Osteoblast (primary cell): ENCODE measurements at places on chromosomes 5 and 9.

DNA sequence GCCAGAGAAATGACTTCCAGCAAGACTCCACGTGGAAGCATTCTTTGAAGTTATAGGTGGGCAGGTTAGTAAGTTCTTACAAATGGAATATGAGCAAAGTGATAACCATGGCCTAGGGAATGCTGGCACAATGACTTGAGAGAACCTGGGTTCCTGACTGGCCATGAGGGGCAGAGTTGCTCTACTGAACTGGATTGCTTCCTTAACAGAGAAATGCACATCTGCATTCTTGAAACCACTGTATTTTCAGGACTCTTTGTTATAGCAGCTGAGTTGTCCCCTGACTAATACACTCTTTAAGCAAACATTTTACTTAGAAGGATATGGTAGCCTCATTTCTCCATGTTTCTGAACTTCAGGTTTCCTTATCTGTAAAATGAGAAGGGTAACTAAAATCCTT lies 108.3 kb upstream of the GNA14 start:
- no peak for DNase-seq

GRCh38 chr5:157529002-157529401 lies 46.6 kb downstream of the ADAM19 start:
- no peak for DNase-seq

DNA sequence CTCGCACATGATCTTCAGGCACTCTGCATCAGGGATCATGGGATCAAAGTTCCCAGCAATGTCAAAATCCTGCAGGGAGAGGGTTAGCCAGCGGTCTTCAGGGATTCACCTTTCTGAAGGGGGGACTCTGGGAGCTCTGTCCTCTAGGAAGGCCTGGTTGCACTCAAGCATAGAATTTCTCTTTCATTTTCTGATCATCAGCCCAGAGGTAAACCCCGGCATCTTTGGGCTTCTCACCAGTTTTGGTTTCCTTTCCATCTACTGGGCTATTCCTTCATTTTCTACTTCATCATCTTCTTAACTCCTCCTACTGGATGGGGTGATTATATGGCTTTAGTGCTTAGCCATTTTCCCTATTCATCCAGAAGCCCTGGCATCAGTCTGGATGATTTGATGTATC lies 4.6 kb upstream of the DND1 start:
- DNase-seq = no peak

DNA sequence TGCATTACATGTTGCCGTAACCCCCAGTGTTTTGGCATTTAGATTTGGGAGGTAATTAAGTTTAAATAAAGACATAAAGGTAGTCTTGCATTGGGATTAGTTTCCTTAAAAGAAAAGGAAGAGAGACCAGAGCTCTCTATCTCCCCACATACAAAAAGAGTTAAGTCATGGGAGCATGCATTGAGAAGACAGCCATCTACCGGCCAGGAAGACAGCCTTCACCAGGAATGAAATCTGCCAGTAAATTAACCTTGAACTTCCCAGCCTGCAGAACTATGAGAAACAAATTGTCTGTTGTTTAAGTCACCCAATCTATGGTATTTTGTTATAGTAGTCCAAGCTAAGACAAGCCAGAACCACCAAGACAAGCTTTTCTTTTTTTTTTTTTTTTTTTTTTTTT lies 567.0 kb upstream of the CDH18 start:
- no peak for DNase-seq

GRCh38 chr9:93205045-93205768 lies 21.3 kb downstream of the WNK2 start:
- peak; percentile 97 for DNase-seq

- no peak for DNase-seq
These were observed 228.9 kb downstream of the SH3GL2 start for GRCh38 chr9:17807613-17808282.

DNA sequence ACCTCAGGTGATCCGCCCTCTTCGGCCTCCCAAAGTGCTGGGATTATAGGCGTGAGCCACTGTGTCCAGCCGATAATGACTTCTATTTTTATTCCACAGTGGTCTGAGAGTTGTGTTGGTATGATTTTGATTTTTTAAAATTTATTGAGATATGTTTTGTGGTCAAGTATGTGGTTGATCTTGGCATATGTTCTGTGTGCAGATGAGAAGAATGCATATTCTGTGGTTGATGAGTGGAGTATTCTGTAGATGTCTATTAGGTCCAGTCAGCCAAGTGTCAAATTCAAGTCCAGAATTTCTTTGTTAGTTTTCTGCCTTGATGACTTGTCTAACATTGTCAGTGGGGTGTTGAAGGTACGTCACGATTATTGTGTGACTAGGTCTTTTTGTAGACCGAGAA lies 338.2 kb upstream of the TARS1 start:
- no peak for DNase-seq

GRCh38 chr5:80125962-80126480 lies 90.9 kb downstream of the THBS4 start:
- DNase-seq = peak; percentile 78

- DNase-seq = peak; percentile 97
These were observed 55.6 kb upstream of the COL5A1 start for GRCh38 chr9:134585746-134586706.

DNA sequence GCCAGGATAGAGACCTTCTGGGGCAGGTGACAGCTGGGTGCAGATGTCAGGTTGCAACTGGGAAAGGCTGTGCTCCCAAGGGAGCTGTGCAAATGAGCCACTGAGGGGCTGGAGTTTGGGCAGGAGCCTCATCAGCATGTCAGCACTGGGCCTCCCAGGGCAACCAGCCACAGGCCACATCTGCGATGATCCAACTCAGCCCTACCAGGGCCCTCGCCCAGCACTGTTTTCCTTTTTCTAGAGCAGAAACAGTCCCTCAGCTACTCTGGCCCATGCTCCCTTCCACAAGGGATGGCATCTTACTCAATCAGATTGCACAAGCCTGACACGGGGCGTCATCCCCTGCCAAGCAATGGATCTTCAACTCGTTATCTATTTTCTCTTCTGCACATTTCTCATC lies 24.8 kb downstream of the NIPAL4 start:
- peak; percentile 69 for DNase-seq

DNA sequence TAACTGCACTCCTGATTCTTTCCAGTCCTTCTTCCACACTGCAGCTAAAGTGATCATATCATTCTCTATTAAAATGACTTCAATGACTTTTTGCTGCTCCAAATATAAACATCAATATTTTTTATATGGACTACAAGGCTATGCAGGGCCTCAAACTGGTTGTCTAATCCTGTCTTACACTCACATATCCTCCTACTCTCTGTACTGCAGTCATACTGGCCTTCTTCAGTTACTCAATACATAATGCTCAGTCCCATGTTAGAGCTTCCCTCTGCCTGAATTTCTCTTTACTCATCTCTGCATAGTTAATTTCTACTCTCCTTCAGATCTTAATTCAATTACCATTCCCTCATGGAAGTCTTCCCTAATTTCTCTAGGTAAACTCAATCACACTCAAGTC lies 3.4 kb downstream of the MEIKIN start:
- DNase-seq = peak; percentile 60

- DNase-seq = no peak
These were observed 17.5 kb downstream of the VLDLR start for GRCh38 chr9:2638871-2639673.

GRCh38 chr5:3344671-3345070 lies 251.0 kb upstream of the IRX1 start:
- no peak for DNase-seq

GRCh38 chr9:116149844-116150243 lies 3.7 kb upstream of the PAPPA start:
- peak; percentile 89 for DNase-seq

GRCh38 chr5:131214609-131215227 lies 44.0 kb downstream of the LYRM7 start:
- peak; percentile 17 for DNase-seq

GRCh38 chr5:135221696-135222095 lies 177.3 kb downstream of the MACROH2A1 start:
- DNase-seq = peak; percentile 68

- peak; percentile 14 for DNase-seq
These were observed 1.1 kb downstream of the PCDHAC1 start for GRCh38 chr5:140927228-140927573.

- DNase-seq = no peak
These were observed 152.6 kb upstream of the MAST4 start for GRCh38 chr5:66443462-66444130.

GRCh38 chr5:125587631-125588030 lies 835.6 kb upstream of the GRAMD2B start:
- no peak for DNase-seq

GRCh38 chr5:120803282-120803681 lies 339.2 kb downstream of the PRR16 start:
- no peak for DNase-seq
